ENCODE measurements at places on chromosomes 6 and 20. TPM values are rescaled to one million over a fixed set of nuclear protein-coding genes. Genes with fewer than 3 reads are reported as not detected.
A peak's percentile ranks its signal among the peaks of the same experiment; 100 is the strongest.

The STX16 gene
- 40.9 TPM for total RNA-seq

The DHX35 gene
- 9.6 TPM for total RNA-seq

The HFE gene
- 13.2 TPM for total RNA-seq

The MATN4 gene
- 0.10 TPM for total RNA-seq

The CAPN11 gene
- not detected for total RNA-seq

The SMOC2 gene
- total RNA-seq, result 0.32 TPM

DNA sequence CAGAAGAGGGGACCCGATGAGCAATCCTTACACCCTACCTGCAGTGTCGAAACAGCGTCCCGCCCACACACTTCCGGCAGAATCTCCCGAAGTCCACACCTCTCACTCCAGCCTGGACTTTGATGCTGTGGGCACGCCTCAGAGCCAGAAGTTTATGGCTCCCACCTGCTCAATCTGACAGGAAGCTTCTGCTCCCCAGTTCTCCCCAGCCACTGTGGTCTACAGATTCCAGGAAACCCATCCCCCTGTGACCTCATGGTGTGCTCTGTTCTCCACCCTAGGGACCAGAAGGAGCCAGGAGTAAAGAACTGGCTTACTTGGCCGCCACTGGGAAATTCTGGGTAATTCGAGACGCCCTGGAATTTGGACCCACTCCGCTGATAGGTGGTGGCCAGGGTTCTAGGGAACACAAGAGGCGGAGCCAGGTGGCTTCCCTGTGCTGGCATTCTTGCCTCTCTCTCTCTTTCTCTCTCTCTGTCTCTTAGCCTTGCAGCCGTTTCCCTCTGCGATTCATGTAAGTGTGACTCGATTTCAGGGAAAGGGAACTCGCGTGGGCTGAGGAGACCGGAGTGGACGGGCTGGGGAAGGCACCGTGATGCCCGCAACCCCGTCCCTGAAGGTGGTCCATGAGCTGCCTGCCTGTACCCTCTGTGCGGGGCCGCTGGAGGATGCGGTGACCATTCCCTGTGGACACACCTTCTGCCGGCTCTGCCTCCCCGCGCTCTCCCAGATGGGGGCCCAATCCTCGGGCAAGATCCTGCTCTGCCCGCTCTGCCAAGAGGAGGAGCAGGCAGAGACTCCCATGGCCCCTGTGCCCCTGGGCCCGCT lies at the start of gene TRIM15:
Gene TRIM15 (plus strand): TSS at position 457 of the 828 bp plus-strand sequence. CDS start 139 bp downstream, at position 596.
- DNase-seq, result no peak

- no peak for DNase-seq
Measured at GRCh38 chr6:89934685-89935366, 40.6 kb downstream of the GJA10 start.

GRCh38 chr6:170024940-170025339 lies 265.9 kb downstream of the DLL1 start:
- peak; percentile 7 for DNase-seq

GRCh38 chr6:139262519-139263300 lies 29.1 kb downstream of the TXLNB start:
- peak; percentile 43 for DNase-seq

- DNase-seq, result peak; percentile 43
Measured at GRCh38 chr6:118784641-118785164, 109.2 kb upstream of the ASF1A start.

- DNase-seq, result no peak
Measured at GRCh38 chr6:149820506-149820905, 43.7 kb downstream of the LRP11 start.

- DNase-seq, result no peak
Measured at GRCh38 chr20:22758815-22759214, 174.4 kb upstream of the FOXA2 start.

All from foreskin keratinocyte (primary cell).